ENCODE measurements at places on chromosomes 11 and 22.

- DNase-seq, result peak; percentile 66
Observed at GRCh38 chr11:68118706-68119448, 2.3 kb downstream of the CHKA start.

- no peak for DNase-seq
Observed at GRCh38 chr11:73398132-73398526, 21.9 kb downstream of the RELT start.

DNA sequence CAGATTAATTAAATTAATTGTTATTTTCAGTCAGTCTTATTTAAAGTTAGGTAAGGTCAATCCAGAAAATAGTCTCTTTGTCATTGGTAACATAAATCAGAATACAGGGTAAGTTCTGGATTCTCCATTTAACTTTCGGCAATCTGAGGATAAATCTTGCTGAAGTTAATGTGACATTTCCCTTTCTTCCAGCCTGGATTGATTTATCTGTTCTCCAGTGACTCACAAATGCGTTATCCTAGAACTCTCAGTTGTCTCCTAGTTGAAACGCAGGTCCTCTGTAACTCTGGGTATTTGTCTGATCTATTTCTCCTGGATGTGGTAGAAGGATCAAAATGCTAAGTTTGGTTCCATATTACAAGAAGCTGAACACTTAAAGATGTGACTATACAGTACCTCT lies 21.0 kb downstream of the OR51E1 start:
- DNase-seq, result no peak

DNA sequence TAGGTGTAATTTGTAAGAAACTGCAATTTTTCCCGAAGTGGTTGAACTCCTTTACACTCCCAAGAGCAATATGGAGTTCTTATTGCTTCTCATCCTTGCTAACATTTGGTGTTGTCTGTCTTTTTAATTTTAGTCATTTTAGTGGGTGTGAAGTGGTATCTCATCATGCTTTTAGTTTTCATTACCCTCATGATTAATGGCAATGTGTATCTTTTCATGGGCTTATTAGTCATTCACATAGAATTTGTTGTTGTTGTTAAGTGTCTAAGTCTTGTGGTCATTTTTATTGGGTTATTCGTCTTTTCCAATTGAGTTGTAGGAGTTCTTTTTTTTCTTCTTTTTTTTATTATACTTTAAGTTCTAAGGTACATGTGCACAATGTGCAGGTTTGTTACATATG lies 238.3 kb upstream of the SESN3 start:
- no peak for DNase-seq
